ENCODE measurements at places on chromosomes 3 and 15.

- peak; percentile 55 for DNase-seq
Measured at GRCh38 chr3:143060906-143061305, 58.7 kb upstream of the CHST2 start.

DNA sequence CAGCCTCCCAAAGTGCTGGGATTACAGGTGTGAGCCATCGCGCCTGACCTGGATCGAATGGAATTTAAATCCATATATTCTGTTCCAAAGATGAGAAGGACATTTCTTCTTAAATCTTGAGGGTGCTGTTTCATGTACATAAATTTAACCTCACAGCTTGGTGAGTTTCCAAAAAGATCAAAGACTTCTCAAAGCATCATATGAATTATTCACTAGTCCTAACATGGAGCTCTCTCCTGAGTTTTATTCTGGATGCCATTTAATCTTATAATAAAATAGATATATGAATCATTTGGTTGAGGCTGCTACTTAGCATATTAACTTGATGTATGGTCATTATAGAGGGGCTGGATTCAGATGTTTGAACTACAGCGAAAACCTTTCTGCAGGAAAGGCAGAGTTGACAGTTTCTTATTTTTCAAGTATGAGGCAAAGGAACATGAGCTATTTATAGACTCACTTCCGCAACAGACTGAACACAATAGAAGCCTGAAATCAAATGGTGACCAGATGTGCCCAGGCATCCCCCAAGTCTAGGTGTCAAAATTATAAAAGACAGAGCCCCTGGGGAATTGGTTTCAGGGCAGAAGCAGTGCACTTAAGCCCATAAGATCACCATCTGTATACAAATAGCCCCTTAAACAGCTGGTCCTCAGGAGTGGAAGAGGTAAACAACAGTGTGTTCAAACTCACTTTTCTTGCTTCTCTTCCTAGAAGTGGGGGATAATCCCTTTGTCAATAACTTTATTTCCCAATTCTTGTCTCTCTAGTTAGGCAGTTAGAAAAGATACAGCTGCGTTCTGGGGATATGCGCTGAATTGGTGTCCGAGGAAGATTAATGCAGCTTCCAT, 29.7 kb downstream of the STARD9 start:
- peak; percentile 18 for DNase-seq

- DNase-seq, result no peak
Measured at GRCh38 chr3:50165910-50166538, 10.9 kb downstream of the SEMA3F start.

- no peak for DNase-seq
Measured at GRCh38 chr3:126152901-126153694, 27.3 kb downstream of the ALDH1L1 start.

DNA sequence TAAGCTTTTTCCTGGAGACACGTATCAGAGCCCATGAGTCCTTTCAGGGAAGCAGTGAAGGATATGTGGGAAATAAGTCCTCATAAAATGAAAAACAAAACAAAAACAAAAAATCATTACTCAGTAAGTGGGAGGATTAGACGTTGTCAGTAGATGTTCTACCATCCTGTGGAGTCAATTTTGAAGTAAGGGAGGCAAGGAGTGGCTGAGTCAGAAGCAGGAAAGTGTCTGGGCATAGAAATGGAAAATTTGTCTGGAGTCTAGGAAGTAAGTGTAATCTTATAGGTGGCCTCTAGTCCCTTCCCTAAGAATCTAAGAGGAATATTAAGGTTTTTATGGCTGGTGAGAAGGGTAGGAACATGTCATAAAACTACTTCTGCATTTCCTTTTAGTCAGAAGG, 339.8 kb upstream of the SEMA6D start:
- DNase-seq, result no peak

GRCh38 chr3:85760342-85760741, 801.6 kb downstream of the CADM2 start:
- DNase-seq, result no peak

DNA sequence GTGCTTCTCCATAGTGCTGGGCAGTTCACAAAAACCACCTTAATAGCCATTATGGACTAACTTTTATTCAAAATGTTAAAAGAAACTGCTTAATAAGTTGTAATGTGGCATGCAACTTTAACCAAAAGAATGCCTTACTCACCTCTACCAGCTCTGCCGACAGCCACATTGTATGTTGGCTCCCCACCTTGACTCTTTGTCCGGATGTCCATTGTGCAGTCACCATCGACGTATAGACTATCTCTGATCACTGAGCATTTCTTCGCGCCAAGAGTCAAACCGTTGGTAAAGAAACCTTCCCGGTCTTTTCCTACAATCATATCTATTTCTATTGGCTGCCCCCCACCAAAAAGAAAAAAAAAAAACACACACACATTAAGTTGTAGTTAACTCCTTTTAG, 2.5 kb downstream of the PFN2 start:
- DNase-seq, result no peak

- no peak for DNase-seq
Measured at GRCh38 chr3:152395764-152396163, 127.0 kb downstream of the MBNL1 start.

DNA sequence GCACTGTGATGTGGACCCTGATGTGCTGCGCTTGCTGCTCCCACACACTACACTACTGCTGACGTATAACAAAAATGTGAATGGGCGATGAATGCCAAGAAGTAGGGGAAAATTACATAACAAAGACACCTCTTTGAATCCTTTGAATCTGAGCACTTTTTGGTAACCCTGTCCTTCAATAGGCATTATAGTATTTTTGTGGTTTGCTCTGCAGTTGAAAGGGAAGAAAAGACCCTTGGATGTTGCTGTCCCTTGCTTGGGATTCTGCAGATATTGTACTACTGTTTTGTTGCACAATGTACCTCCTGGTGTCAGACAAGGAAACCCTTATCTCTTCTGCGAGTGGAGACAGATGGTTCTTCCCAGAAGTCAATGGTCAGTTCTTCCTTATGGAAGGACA, 124.8 kb upstream of the UBE3A start:
- DNase-seq, result no peak

DNA sequence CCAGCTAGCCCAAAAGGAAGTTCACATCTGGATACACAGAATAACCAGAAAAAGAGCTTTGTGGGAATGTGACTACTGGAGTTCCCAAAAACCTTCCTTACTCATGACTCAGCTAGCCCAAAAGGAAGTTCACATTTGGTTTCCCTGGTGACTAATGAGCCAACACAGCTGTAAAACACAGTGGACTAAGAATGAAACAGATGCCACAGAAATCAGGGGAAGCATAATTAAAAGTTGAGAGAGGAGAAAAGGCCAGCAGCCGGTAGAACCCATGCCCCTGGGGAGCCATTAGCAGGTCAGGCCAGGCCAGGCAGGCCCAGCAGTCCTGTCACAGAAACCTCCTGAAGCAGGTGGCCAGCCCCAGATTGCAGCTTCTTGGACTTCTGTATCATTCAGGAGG, 130.3 kb downstream of the GHSR start:
- no peak for DNase-seq

GRCh38 chr3:45950686-45951600, 7.7 kb downstream of the CXCR6 start:
- no peak for DNase-seq

- no peak for DNase-seq
Measured at GRCh38 chr15:89780601-89781000, 4.5 kb downstream of the MESP2 start.

DNA sequence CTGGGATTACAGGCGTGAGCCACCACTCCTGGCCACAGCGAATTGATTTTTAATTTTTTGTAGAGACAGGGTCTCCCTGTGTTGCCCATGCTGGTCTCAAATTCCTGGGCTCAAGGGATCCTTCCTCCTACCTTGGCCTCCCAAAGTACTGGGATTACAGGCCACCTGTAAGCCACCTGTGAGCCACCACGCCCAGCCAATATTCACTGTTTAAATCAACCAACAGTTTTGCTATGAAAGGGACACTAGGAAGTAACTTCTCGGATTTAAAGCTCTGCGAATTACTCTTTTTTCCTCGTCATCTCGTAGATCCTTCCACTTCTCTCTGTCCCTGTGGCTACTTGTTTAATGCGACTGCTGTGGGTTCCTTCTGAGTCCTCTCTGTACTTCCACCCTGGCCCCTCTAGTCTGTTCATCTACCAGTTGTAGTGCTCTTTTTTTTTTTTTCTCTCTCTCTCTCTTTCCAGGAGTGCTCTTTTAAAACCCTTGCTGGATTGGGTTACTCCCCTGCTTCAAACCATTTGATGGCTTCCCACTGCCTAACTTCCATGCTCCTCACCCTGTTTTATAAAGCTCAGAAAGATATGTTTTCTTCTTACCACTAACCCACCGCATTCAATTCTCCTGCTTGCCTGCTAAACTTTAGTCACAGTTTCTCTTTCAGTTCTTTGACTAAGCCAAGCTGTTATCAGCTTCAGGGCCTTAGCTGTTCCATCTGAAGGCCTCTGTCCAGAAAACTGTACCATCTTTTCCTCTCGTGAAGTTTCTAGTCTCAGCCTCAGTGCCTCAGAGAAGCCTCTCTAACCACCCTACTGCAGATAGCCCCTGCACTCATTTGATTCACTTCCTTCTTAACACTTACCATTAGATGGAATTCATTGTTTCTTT, 12.4 kb downstream of the RTF1 start:
- DNase-seq, result peak; percentile 60

- DNase-seq, result no peak
Measured at GRCh38 chr15:85489773-85490493, 109.5 kb downstream of the AKAP13 start.

DNA sequence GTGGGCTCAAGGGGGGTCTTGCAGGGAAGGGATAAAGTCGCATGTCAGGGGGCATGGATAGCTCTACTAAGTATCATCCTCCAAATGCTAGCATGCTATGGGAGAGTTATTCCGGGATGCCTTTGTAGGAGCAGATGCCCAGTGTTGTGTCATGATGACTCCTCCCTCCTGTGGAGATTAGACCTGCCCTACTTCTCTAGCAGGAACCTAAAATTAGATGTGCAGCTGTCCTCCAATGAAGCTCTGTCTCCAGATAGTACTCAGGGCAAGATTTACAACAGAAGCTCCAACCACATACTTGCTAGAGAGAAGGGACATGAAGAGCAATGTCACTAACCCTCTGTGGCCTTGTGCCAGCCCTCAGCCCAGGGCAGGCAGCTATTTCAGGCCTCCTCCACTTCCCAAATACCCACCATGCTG, 82.5 kb downstream of the AGBL1 start:
- no peak for DNase-seq

DNA sequence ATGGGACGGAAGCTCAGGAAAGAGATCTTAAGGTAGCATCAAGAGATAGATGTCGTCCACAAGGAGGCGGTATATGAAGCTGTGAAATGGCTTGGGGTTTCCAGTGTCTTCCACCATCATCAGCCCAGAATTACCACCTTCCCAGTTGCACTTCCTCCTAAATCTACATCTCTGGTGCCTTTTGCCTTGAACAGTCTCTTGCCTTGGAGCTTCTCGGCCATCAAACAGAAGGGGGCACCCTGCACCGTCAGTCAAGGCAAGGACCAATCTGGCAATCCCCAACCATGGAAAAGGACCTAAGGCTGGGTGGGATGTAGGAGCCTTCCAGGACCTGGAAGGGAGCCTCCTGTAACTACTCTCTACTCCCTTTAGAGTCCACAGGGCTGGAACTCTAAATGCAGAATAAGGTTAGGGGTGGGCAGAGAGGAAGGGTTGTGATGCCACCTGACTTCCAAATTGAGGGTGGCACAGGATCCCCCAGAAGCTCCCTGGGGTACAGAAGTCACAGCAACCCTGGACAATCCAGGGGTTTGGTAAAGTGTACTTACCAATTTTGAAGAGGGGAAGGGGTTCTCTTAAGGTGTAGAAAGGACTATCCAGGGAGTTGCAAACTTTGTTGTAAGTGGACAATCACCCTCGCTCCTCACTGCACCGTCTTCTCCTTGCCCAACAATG, 1.0 kb upstream of the RYR3 start:
- peak; percentile 31 for DNase-seq

- DNase-seq, result no peak
Measured at GRCh38 chr3:100076731-100077529, 37.4 kb downstream of the FILIP1L start.

GRCh38 chr3:107661447-107662123, 138.8 kb downstream of the BBX start:
- DNase-seq, result no peak

- no peak for DNase-seq
Measured at GRCh38 chr3:197499427-197499826, 56.3 kb downstream of the BDH1 start.

DNA sequence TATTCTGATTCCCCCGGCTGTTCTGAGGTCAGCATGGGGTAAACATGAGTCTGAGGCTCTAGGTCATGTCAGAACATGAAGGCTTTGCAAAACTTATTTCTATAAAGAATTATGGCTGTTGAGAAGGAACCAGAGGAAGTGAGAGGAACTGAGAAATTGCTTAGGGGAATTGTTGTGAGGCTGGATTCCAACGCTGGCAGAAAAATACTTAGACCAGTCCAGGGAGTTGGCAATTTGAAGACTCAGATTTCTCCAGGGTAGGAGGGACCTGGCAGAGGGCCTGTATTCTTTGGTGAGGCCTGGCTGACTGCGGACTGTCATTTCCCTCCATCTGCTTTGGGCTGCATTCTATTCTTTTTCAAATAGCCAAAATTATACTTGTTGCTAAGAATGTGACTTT, 155.5 kb downstream of the PLD1 start:
- no peak for DNase-seq

GRCh38 chr15:59537403-59537802, 74.2 kb upstream of the GCNT3 start:
- no peak for DNase-seq

- DNase-seq, result no peak
Measured at GRCh38 chr3:25662736-25663320, 1.9 kb downstream of the TOP2B start.

- DNase-seq, result no peak
Measured at GRCh38 chr3:27638594-27638993, 83.5 kb downstream of the EOMES start.

DNA sequence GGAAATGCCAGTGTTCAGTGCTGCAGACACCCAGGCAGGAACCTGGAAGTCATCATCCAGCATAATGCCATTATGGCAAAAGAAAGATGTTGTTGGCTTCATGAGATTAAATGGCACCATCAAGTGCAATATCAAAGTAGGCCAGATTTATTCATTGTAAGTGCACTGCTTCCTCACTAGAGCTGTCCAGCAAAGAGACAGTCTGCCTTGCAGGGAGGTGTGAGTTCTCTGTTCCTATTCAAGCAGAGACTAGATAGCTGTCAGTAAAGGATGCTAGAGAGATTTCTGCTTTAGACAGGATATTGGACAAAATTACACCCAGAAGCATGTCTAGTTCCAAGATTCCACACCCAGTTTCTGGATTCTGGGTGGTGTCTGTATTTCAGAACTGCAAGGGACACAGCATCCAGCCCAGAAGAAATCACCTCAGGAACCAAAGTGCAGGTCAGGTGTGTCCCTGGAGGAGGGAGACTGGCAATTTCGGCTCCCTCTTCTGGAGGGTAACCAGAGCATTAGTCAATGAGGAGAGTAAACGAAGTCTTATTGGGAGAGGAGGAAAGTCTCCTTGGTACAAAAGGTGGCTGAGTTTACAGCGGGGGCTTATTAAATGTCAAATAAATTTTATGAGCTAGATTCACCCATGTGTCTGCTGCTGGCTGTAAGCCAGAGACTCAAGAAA, 377.3 kb downstream of the EPHB1 start:
- DNase-seq, result no peak

- DNase-seq, result no peak
Measured at GRCh38 chr3:112472691-112473090, 26.6 kb downstream of the BTLA start.
